Stimulated activated CD4-positive, alpha-beta T cell treated with anti-CD3 and anti-CD28 coated beads, Interleukin-1b, Interleukin-23, amount 100 ng/mL, for 1 hour (primary cell): ENCODE measurements at places on chromosomes 4 and X.

GRCh38 chrX:115038406-115038805 is 21.0 kb upstream of the IL13RA2 start:
- DNase-seq, result no peak

- DNase-seq, result no peak
Observed at GRCh38 chr4:140996766-140997165, 136.5 kb downstream of the RNF150 start.

GRCh38 chrX:15761564-15762191 is 23.6 kb downstream of the CA5B start:
- DNase-seq, result no peak

GRCh38 chrX:100768679-100769338 is 36.9 kb upstream of the SYTL4 start:
- peak; percentile 82 for DNase-seq

DNA sequence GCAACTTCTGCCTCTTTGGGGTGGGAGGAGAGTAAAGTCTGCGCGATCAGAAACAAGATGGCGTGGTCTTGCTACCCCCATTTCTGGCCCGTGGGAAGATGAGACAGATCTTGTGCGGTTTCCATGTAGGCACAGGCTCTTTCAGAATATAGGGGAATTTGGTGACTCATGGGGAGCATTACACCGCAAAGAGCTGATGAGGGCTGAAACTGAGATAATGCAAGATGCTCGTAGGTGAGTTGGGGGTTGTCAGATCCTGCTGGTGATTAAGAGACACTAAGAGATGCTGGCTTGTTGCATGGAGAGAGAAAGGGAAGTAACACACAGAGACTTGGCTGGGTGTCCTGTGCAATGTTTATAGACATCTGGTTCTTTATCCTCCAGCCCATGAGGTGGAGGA is 1.5 kb downstream of the EVC start:
- no peak for DNase-seq

GRCh38 chr4:185740471-185740873 is 71.5 kb downstream of the SORBS2 start:
- no peak for DNase-seq

DNA sequence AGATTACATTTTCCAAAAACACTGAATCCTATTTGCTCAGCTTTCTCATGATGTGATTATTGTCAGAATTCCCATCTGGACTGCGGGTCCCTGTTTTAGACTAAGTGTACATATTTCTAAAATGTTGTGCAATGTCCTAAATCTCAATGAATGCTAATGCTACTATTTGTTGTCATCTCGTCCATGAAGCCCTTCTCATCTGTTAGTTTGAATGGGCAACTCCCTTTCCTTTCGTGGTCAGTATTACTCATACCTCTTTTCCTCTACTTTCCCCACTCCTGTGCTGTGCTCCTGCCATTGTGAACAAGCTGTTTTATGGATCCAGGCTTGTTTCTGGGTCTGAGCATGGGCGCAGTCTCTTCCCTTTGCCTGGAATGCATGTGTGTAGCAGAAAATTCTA is 91.0 kb downstream of the MID1 start:
- no peak for DNase-seq

- DNase-seq, result no peak
Observed at GRCh38 chr4:176489001-176489400, 169.2 kb downstream of the SPCS3 start.

DNA sequence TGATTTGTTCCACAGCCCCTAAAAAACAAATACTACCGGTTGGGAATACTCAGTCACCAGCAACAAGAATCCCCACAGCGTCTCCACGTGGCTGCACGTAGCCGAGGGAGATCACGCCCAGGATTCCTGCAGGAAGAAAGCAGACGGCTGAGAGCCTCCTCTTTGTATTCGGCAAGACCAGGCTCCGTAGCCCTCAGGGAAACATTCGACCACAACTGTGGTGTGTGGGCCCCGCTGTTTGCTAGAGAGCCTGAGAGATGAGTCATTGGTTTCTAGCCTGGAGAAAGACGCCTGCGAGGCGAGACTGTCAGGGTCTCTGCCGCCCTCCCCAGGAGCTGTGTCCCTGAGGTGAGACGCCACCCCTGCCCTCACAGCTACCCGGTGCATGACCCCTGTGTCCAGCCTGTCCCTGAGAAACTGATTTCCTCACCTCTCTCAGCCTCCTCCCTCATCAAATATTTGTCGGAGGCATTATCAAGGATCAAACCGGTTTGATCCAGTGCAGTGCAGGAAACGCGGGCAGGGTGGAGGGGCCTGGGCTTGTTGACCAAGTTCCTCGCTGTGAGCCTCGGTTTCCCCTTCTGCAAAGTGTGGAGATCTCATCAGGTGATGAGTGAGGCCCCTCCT is 4.7 kb upstream of the S100P start:
- no peak for DNase-seq

DNA sequence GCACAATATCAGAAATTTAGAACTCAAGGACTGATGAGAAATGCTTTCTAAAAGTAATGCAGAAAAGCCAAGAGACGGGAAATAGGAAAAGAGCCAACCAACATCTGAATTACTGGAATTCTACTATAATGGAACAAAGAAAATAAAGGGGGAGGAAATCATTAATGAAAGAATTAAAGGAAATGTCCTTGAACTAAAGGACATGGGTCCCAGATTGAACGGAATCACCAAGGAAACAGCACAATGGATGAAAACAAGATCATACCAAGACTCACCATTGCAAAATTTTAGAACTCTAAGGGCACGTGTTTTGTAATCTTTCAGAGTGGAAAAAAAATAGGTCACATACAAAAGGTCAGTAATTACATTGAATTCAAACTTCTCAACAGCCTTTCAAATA is 35.9 kb downstream of the HPGDS start:
- no peak for DNase-seq
